ENCODE measurements at places on chromosomes 3 and 15.

- DNase-seq = no peak
Measured at GRCh38 chr15:77059786-77060361, 11.0 kb downstream of the TSPAN3 start.

- no peak for DNase-seq
Measured at GRCh38 chr3:181723625-181724191, 12.0 kb downstream of the SOX2 start.

- DNase-seq = no peak
Measured at GRCh38 chr3:123713211-123713610, 128.4 kb upstream of the HACD2 start.

- no peak for DNase-seq
Measured at GRCh38 chr3:16413321-16413720, 100.2 kb downstream of the RFTN1 start.

GRCh38 chr15:89848970-89849292 is 34.3 kb upstream of the ANPEP start:
- no peak for DNase-seq

DNA sequence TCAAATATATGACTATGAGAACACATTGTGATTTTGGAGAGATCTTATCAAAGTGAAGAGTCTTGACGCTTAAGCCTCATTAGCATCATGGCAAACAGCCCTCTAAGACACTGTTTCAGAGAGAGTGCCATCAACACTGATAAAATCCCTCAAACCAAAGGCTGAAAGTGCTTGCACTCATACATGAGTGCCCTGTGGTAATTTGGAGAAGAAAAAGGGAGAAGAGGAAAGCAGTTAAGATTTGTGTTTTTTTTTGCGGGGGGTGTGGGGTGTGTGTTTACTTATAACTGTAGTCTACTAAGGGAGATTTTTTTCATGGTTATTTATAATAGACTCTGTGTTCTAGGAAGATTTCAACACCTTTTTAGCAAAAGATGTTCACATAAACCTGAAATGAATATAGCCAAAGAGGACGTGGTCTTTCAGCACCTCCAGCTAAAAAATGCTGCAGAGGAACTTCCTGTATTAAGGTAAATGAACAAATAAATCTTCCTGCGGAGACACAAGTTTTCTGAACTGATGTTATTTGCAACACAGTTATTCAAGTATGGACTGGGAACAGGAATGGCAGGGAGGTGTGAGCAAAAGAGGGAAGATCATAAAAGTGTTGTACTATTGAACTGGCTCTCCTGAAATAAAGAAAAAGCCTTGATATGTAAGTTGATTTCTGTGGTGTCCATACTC is 81.9 kb upstream of the TGFBR2 start:
- DNase-seq = no peak

GRCh38 chr15:50055750-50056157 is 63.3 kb downstream of the ATP8B4 start:
- DNase-seq = no peak

DNA sequence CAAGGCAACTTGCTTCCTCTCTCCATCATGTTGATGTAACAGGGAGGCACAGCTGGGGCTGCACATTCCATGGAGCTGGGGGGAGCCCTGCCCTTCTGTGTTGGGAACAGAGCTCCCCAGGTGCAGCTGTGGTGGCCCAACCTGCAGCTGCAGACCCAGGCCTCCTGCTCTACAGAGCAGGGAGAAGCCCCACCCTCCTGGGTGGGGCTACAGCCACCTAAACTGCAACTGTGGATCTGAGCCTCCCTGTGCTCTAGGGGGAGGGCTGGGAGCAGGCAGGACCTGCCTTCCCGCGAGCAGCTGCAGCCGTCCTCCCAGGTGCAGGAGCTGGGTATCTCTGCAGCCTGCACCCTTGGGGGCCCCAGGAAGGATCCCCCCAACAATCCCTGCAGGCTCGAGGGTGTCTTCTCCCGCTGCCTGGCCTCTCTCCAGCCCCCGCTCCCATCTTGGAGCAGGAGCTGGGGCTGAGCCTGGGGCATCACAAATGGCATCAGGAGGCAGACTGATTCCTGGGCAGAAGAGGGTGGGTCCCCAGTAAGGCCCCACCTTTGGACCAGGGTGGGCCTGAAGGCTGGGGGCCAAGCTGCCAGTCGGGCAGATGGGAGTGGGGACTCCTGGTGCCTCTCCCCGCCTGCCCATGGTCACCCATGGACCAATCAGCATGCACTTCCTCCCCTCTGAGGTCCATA is 7.4 kb downstream of the LRRC58 start:
- DNase-seq = no peak

DNA sequence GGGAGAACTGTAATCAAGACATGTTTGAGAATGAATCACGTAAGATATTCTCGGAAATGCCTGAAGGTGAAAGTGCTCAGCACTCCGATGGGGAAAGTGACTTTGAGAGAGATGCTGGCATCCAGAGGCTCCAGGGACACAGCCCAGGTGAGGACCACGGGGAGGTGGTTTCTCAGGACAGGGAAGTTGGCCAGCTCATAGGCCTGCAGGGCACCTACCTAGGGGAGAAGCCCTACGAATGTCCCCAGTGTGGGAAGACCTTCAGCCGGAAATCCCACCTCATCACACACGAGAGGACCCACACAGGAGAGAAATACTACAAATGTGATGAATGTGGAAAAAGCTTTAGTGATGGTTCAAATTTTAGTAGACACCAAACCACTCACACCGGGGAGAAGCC is 19.8 kb downstream of the ZSCAN2 start:
- DNase-seq = no peak

- no peak for DNase-seq
Measured at GRCh38 chr3:126314790-126315658, 42.2 kb downstream of the KLF15 start.

DNA sequence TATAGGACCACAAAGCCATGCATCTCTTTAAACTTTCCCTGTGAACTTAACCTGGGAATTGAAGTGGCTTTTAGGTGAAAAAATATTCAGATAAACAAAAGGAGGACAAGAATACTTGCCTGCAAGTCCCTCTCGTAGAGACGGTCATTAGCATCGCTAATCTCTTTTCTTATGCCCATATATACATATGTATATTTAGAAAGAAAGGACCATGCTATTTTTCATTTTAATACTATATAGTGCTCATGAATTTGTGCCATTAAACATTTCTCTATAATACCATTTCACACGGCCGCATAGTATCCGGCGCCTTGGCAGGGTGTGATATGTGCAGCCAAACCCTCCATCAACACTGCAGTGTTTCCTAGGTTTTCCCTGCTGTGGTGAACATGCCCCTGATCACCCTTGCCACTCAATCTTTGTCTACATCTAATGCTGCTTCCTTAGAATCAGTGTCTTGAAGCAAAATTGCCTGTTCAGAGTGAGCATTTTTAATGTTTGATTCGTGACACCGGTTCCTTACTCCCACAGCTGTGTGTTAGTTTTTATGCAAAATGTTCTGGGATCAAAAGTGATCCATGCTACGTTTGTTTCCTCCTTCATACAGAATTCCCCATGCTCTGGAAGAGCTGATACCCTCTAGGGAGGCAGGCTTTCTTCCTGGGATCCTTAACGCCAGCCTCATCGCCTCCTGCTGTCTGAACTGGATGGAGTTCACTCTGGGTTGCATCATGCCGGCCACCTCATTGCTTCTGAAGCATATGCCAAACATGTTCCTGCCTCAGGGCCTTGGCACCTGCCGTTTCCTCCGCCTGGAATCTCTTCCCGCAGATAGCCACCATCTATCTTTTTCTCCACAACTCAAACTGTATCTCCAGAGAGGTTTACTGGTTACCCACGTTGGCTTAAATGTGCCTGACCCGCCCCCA is 118.1 kb downstream of the FBLN2 start:
- no peak for DNase-seq

Measured in stimulated activated CD8-positive, alpha-beta memory T cell treated with anti-CD3 and anti-CD28 coated beads, Interleukin-4, amount 100 ng/mL, for 1 hour (primary cell).